ENCODE measurements at places on chromosomes 4 and X.

GRCh38 chrX:57227691-57228090, 58.8 kb upstream of the FAAH2 start:
- DNase-seq: no peak

DNA sequence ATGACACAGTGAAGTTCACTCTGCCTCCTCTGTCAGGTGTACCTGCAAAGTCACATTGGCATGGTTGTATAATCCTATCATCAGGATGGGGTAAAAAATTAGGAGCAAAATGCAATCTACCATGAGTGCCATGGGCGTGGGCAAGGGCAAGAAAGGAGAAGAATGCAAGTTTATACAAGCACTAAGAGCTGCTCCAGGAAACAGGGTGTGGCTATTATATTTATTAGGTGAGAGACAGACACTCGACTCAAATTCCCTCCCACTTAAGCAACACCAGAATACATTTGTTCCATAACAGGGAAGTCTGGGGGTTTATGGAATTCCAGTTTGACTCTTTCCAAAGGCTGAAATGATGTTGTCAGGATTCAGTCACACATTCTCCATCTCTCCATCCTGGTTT, 378.8 kb downstream of the BCOR start:
- DNase-seq: no peak

DNA sequence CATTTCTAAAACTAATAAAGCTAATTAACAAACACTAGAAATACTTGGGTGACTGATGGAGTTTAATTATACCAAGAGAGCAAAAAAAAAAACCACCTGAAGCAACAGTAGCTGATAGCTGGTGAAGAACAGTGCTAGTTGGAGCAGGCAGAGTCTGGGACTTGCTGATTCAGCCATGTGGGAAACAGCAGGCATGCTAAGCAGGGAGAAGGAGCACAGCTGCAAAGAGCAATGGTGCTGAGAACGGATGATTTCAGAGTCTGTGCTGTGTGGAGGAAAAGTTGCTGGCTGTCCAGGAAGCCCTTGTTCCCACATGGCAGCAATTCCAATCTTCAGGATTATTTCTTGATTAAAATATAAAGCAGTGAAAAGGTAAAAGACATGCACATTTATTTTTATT, 68.8 kb downstream of the NPY1R start:
- no peak for DNase-seq

DNA sequence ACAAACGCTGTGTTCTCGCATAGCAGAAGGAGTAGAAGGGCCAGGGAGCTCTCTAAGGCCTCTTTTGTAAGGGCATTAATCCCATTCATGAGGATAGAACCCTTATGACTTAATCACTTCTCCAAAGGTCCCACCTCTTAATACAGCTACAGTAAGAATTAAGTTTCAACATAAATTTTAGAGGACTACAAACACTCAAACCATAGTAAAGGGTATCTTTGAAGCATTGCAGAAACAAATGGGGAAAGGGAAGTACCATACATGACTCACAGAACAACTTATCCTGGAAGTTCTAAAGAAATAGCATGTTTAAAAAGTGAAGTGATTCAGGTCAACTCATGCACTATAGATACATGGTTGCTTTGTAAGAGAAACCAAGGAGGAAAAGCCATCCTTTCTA, 680.8 kb downstream of the RPA4 start:
- DNase-seq: no peak

- no peak for DNase-seq
Measured at GRCh38 chr4:168569066-168569930, 72.4 kb downstream of the PALLD start.

DNA sequence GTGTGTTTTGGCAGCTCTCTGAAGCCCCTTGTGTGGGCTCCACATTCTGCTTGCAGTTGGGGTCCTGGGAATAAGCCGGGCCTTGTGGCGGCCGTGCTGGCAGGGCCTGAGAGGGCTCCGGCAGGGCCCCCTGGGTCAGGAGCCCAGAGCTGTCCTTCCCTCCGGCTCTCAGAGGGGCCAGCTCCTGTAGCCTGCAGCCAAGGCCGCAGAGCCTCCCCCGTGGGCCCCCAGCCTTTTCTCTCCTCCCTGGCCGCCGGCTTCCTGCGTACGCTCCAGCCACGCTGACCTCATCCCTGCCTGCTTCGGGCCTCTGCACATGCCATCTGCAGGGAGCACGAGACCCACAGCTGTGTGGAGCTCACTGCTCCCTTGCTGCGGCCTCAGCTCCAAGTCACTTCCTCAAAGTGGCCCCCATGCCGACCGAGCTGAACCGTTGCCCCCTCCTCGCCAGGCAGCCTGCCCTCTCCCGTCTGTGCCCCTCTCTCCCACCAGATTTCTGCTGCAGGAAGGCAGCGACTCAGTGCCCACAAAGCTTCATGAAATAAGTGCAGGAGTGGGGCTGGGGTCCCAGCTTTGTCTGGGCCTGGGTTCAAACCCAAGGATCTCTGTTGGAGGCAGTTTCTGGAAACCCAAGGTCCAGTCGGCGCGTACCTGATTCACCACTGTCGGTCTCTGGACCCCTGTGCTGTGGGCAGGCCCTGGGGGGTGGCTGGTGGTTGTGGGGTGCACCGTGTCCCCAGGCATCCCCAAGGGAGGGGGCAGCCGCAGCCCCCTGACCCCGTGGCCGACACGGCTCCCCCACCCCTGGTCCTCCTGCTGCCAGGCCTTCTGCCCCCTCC, 57.1 kb upstream of the NKX1-1 start:
- no peak for DNase-seq

- DNase-seq: no peak
Measured at GRCh38 chr4:38075370-38076152, 115.4 kb downstream of the PTTG2 start.

- DNase-seq: no peak
Measured at GRCh38 chr4:45920861-45921260, 203.0 kb downstream of the GABRG1 start.

DNA sequence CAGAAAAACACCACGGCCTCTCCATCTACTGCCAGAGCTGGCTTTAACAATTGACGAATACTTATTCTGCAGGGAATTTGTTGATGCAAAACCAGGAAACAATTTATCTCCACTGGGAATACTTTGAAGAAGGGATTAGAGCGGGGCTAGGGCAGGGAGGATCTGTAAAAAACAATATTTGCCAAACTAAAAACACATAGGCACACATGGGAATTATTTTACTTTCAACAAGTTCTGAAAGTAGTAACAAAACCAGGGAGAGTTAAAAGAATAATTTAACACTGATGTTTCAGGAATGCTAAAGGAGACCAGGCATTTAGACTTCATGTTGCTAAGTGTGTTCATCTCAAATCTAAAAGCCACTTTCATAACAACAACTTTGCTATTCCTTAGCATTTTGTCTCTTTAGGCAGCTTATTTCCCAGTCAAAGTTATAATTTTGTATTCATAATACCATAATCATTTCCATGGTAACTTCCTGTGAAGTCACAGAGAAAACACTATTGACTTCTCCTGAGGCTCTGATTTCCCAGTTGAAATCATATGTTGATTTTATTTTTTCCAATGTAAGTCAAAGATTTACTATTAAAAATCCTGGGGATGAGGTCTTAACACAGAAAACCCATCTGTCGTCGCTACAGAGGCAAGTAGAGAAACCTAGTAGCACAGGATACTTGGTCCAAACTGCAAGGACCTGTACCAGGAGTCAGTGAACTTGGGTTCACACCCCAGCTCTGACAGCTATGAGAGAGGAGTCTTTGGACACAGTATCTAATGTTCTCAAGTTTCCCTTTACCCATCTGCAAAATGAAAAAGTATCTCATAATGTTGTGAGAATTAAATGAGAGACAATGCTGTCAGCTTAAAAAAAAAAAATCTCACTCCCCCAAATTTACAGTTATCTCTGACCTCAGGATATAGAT, 69.3 kb downstream of the SH3RF1 start:
- no peak for DNase-seq

DNA sequence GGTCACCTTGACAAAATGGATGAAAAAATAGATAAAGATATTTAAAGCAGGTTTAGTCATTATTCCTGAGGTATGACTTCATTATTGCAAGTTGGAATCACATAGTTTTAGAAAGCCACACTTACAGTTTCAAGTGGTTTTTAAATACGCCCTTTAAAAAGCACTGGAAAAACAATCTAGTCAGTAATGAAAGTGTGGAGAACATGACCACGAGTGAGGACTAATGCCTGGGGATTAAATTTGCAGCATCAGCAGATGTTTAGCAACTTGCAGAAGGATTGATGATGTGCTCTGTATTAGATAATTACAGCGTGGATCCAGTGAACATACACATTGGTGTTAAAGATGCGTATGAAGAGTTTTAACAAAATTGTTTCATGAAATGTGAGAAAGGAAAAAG, 5.9 kb downstream of the SPARCL1 start:
- no peak for DNase-seq

DNA sequence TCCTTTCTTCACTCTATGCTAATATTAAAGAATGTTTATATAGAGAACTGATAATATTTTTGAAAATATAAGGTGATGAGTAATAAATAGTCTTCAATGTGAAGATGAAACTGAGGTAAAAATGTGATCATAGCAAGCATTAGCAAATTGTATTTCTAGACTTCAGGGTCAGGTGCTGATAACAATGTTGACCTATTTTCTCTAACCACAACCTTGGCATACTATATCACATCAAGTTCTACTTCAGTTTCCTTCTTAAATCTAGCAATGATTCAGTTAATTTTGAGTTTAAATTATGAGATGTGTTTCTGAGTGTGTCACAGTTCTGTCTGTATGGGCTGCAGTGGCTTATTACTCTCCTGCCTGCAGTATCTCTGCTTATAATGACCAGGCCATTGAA, 209.4 kb downstream of the RAPGEF2 start:
- DNase-seq: no peak

DNA sequence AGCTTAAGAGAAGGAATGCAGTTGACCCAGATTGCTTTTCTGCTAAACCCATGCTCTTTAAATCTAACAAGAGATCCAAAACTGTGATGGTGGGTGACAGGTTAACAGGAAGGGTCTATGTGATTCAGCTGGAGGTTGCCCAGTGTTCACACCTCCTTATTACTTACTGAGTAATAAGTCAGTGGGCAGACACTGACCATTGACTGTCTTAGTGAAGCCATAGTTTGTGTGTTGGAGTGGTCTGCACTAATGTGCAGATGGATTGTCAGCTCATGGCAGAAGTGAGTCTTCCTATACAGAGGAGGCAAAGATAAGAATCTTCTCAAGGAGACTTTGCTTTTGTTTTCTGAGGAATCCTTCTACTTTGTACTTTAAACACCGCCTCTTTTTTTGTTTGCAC, 15.2 kb upstream of the RUFY3 start:
- no peak for DNase-seq

- no peak for DNase-seq
Measured at GRCh38 chr4:77007358-77008230, 58.0 kb downstream of the SEPTIN11 start.

DNA sequence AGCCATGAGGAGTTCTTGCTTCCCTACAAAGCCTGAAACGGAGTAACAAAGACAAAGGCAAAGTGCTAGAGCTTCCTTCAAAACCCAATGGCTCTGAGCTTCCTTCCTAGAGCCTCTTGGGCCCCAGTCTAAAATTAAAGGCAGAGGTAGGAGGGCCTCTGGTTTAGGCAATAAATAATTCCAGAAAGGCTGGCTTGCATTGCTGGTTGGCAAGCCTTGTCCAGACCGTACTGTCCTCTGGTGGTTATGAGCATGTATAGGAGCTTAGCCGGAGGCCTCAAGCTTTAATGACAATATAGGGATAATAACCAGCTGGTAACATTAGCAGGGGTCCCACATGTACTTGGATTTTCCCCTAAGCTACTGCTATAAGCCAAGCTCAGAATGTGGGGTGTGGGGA, 237.3 kb downstream of the AR start:
- DNase-seq: no peak

DNA sequence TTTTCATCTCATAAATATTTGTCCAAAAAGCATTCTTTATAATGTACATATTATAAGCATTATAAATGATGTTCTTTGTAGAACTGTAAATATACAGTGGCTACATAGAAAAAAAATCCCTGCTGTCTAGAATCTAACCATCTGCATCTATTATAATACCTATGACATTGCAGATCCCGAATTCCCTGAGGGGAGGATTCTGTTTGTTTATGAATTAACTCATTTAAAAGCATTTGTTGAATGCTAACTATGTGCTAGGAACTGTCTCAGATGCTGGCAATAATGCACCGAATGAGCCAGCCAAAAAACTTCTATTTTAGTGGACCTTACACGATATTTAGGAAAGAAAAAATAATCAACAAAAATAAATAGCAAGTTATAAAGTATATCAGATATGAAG, 189.6 kb downstream of the PACRGL start:
- no peak for DNase-seq

- DNase-seq: no peak
Measured at GRCh38 chr4:3434881-3435685, 6.7 kb upstream of the HGFAC start.
